ENCODE measurements at places on chromosomes 1 and 21.

- DNase-seq: no peak
These were observed 53.4 kb downstream of the DMRTA2 start for GRCh38 chr1:50369830-50370229.

GRCh38 chr21:27371975-27372331 lies 405.1 kb upstream of the ADAMTS5 start:
- no peak for DNase-seq

DNA sequence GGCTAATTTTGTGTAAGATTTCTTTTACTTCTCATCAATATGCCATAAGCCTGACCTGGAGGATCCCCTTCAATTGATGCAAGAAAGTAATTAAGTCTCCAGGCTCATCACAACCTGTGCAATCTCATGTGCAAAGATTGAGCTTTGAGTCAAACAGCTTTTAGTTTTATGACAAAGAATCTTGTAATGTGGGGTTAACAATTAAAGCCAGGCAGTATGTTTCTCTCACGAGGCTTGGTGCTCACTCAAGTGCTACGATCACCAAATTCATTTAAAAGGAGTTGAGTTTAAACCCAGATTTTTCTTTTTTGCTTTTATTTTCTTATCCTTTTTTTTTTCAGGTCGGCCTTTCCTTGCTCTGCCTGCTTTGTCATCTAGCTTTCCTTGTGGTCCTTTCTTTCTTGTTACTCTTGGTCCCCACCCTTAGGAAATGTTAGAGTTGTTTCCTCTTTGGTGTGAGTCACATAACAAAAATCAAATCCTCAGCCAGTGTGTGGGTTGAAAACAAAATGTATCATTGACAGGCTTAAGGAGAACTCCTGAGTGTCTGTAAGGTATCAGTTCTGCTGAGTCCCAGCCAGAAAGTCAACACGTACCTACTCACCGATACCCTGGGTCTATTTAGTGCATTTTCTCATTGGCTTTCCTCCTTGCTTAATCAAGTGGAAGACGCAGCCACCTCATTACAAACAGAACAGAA lies 1037.2 kb downstream of the ADGRL2 start:
- DNase-seq: no peak

DNA sequence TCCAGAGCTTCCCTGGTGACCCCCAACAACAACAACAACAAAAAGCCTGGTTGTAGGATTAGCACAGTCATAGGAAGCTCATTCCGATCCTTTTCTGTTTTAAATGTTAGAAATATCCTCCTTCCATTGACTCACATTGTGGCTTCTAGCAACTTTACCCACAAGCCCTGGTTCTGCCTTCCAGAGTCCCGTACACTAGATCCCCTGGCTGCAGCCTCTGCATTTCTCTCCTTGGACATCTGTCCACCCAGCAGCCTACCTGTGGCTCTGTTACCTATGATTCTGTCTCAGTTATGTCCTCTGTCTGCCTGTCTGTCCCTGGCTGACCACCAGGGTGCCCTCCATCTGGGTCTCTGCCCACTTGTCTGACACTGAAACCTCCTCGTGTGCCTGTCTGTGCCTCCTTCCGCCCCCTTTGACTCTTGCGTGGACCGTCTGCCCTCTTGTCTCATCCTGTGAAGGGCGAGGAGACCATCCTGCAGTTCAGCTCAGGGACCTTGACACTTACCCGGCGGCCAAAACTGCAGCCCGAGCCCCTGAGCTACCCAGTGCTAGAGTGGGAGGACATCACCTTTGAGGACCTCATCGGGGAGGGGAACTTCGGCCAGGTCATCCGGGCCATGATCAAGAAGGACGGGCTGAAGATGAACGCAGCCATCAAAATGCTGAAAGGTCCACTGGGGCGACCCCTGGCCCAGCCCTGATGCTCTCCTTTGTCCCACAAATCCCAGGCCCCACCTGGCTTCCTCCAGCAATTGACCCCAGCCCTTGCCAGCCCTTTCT lies 16.1 kb downstream of the TIE1 start:
- no peak for DNase-seq

DNA sequence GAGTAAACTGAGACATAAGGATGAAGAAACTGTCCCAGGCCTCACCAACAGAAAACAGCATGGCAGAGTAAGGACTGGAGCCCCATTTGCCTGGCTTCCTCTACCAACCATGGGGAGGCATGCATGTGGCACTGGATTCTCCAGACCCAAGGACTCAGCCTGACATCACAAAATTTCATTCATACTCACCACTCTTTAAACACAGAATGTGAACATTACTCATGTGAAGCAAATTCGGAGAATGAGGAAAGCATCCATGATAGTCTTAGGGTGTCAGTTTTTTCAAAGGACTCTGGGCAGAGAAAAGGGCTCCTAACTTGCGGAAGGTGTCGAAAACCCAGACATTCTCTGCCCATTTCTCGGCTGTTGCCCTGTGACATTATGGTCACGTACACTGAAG lies 83.9 kb downstream of the PCNX2 start:
- no peak for DNase-seq

GRCh38 chr1:181101581-181102226 lies 13.2 kb downstream of the IER5 start:
- no peak for DNase-seq

- DNase-seq: no peak
These were observed 2.6 kb upstream of the MYSM1 start for GRCh38 chr1:58702261-58703141.

DNA sequence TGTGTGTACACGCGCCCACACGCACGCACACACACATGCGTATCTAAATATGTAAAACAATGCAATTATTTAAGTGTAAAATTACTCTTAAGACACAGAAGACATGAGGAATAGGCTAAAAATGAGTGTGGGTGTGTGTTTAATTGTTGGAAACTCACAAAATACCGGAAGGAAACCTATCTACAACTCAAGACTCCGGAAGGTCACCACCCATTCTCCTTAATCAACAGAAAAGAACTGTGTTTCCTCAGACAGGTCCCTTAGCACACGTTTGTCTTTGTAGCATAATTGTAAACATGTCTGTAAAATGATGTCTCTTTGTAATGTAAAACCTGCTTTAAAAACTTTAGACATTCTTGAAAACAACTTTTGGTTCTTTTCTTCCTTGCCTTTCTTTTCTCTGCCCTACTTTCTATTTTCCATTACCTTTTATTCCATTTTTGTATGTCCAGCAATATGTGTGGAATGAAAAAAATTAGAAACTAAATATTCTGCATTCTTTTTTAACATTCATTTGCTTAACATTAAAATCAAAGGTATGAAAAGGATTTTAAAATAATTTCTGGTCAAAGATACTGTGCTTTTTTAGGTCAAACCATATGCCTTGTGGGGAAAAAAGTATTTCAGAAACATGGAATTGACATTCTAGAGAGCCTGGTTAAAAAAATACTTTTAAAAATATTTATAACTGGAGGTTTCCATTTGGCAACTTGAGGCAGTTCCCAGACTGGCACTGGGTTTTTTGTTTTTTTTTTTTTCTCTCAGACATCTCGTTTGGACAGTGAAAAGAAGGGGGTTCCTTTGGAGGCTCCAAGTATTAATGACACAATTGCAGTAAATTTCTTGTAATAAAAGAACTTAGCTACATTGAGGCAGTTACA lies 46.2 kb downstream of the ATP5PF start:
- DNase-seq: no peak

- DNase-seq: no peak
These were observed 25.6 kb downstream of the CDKN2C start for GRCh38 chr1:50995651-50996050.

DNA sequence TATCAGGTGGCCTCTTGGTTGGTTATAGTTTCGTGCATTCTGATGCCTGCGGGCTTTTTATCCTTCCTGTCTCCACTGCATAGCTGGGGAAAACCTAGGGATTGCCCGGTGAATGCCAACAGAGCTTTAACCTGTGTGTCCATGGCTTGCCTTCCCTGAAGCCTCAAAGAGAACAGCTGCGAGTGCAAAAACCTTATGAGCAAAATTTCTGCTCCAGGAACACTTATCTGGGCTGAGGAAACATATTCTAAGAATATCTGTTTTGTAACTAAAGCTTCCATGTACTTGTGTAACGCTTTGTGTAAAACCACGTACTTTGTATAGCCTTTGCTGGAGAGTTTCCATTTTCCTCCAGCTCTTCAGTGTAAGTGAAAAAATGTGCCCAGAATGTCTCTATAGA lies 7.2 kb downstream of the CNST start:
- no peak for DNase-seq

GRCh38 chr1:211334986-211335385 lies 8.4 kb downstream of the TRAF5 start:
- no peak for DNase-seq

GRCh38 chr1:230627767-230628166 lies 14.5 kb upstream of the COG2 start:
- DNase-seq: no peak

DNA sequence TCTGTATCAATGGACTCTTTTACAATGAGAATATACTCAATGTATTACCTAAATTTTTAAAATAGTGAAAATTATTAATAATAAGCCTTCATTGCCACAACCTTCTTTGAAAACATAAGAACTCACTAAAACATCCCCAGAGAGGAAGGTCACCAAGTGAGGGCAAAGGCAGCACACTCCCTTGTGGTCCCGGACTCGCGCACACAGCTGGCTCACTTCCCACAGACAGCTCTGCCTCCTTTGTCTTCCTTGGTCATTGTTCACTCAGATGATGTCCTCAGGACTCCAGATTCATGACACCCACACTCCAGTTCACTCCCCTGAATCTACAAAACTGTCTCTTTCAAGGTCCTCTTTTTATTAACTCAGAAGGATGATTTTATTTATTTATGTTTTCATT lies 19.2 kb upstream of the UBR4 start:
- no peak for DNase-seq

- no peak for DNase-seq
These were observed 80.1 kb downstream of the SLC5A9 start for GRCh38 chr1:48302652-48303051.
